AG04450 (cell line): ENCODE measurements at places on chromosomes 2 and 18. TPM values are rescaled to one million over a fixed set of nuclear protein-coding genes. Genes with fewer than 3 reads are reported as not detected.
A peak's percentile ranks its signal among the peaks of the same experiment; 100 is the strongest.

DNA sequence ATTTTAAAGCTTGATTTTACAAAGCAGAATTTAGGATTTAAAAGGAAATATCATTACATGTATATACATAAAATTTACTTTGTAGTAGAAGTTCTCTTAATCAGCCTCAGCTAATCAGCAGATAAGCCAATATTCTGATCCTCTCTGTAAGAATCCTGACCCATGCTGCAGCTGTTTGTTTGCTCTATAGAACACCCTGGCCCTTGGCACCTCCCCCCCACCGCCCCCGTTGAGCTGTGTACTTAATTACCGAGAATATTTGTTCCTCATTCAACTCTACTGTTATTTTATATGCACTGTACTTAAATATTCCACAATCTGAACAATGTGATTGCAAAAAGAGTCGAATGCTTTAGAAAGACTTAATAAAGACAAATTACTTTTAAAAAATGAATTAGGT, 98.0 kb downstream of the EVA1A start:
- DNase-seq = no peak

MYO3B gene
- 0.09 and 0.10 TPM in 2 replicates for polyA plus RNA-seq

CARF gene
- 6.2 and 7.5 TPM in 2 replicates for polyA plus RNA-seq

GRCh38 chr2:181070836-181071200, 90.4 kb downstream of the UBE2E3 start:
- DNase-seq = no peak

CCDC102B gene
- polyA plus RNA-seq = 4.0 and 4.6 TPM in 2 replicates

- DNase-seq = no peak
Observed at GRCh38 chr2:45342-46130, 769 bp downstream of the FAM110C start.

DRC1 gene
- polyA plus RNA-seq = 0.16 TPM in 1 of 2 replicates, not detected in the other

- DNase-seq = no peak
Observed at GRCh38 chr18:75222407-75222806, 11.8 kb downstream of the TSHZ1 start.

- DNase-seq = no peak
Observed at GRCh38 chr2:60836491-60836890, 44.9 kb upstream of the REL start.

MFSD6 gene
- polyA plus RNA-seq = 12.0 and 12.9 TPM in 2 replicates

MYO5B gene
- polyA plus RNA-seq = 0.32 and 0.41 TPM in 2 replicates

DNA sequence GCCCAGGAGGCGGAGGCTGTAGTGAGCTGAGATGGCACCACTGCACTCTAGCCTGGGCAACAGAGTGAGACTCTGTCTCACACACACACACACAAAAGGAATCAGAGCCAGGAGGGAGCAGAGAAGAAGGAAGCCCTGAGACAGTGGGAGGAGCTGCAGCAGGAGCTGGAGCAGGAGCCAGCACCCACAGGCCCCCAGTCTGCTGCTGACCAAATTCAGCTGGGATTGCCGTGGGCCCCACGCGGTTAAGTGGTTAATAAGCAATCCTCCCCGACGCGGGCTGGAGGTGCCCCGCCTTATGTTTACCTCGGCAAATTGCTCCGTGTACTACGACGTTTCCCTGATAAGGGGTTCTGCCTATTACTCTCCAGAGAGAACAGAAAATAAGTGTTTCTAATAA, 265.3 kb downstream of the TWIST2 start:
- no peak for DNase-seq

- no peak for DNase-seq
Observed at GRCh38 chr2:94997981-94998930, 27.3 kb upstream of the MAL start.

CDKL4 gene
- not detected in 2 replicates for polyA plus RNA-seq

GRCh38 chr2:105888625-105889024, 143.9 kb downstream of the NCK2 start:
- DNase-seq = no peak

GRCh38 chr2:211049321-211050018, 493.1 kb downstream of the CPS1 start:
- no peak for DNase-seq

SOWAHC gene
- polyA plus RNA-seq = 3.9 and 4.6 TPM in 2 replicates

CREG2 gene
- not detected in 2 replicates for polyA plus RNA-seq

SERPINB4 gene
- polyA plus RNA-seq = not detected in 2 replicates

GRCh38 chr2:95333888-95334338, 36.8 kb downstream of the KCNIP3 start:
- DNase-seq = no peak

CAPG gene
- 70.5 and 97.8 TPM in 2 replicates for polyA plus RNA-seq

VWC2L gene
- 0.04 TPM in 1 of 2 replicates, not detected in the other for polyA plus RNA-seq

- DNase-seq = peak; percentile 38
Observed at GRCh38 chr2:99141110-99142108, at the start of gene C2orf15. Gene C2orf15 (plus strand): TSS chr2:99141707. CDS start chr2:99150559, 8,852 bp downstream.
